ENCODE measurements at places on chromosomes 5 and 9.

DNA sequence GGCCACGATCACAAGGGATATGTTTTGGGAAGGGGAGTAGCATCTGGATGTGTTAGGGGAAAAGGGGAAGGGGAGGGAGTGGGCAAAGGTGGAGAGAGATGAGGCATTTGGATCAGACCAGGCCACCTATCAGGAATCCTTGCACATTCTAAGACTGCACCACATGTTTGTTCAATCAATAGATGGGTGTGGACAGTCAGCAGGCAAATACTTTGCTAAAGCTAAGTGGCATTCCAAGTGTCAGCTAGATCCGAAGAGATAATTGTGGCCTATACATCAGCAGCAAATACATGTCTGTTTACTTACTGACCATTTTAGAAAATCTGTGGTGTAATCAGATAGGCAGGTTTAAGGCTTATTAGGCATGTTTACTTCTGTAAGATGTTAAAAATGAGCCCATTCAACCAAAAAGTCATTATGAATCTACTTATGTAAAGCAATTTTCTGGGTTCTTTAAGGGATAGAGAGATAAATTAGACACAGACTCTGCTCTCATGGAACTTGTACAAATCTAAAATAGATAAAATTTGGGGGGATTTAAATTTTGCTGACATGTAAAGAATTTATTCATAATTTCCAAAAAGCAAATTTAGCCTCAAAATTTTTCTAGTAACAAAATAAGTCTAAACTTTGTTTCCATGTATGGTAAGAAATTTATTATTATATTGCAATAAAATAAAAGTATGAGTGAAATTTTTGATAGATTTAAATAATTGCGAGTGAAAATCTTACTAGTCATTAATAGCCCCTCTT is 107.3 kb downstream of the SNCAIP start:
- no peak for DNase-seq

DNA sequence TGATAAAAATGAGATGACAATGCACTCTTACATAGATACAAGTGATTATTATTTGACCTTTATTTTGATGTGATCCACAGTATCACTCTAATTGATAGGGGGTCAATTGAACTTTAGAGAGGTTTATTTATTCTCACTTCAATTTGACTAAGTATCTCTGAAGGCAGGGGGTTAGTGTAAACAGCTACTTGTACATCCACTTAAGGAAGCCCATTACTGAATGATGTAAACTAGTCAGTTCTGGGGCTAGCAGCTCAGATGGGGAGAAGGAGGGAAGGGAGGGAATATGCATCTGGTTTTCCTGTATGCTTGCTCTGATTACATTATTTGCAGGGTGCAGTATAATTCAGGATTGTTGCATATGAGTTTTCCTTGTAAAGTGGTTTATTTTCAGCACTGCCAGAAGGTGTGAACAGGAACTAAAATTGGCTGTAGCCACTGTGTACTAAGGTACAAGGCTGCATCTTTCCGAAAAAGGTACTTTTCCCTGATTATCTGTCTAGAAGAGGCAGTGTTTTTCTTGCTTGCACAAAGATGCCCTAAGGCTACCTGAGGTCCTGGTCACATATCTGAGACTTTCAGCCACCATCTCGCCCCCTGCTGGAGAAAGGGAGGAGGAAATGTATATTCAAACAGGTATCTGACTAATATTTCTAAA is 51.2 kb downstream of the MRPS27 start:
- peak; percentile 47 for DNase-seq

DNA sequence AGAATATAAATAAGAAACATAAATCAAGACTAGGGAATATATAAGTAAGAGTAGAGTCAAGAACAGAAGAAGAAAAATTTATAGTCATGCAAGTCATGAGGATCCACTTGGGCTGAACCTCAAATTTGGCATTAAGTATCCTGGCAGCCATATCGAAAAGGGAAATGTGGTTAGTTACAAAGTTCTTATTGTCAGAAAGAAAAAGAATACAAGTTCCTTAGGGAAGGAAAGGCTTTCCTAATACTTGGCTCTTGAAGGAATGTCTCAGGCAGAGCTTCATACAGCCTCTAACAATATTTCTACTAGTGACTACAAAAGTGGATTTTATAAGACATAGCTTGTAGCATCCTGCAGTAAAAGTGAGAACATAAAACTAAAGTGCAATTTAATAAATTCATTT is 45.4 kb downstream of the TMEM252 start:
- no peak for DNase-seq

- no peak for DNase-seq
Measured at GRCh38 chr9:96085491-96086143, 210.1 kb downstream of the ERCC6L2 start.

- DNase-seq, result no peak
Measured at GRCh38 chr5:111129938-111130337, 37.8 kb downstream of the WDR36 start.

DNA sequence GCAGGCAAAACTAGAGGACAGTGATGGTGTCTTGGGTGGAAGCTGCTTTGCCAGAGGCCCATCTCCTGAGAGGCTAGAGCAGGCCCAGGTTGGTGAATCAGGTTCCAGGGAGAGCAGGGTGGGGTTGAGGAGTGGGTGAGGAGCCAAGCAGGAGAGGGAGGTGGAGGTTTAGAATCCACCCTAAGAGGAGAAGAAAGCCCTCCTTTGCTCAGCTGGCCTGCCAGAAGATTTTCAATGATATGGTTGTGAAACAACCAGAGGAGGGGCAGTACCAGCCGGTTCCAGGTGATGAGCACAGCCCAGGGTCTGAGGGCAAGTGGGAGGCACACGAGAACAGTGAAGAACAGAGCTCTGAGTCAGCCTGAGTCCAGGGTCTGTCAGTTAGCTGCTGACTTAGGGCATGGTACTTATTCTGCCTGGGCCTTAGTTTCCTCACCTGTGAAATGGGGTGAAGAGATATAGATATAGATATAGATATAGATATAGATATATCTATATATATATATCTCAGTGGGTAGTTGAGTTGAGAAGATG is 17.8 kb downstream of the PPARGC1B start:
- no peak for DNase-seq

- no peak for DNase-seq
Measured at GRCh38 chr9:84140535-84141101, 160.0 kb downstream of the RMI1 start.
